Urinary bladder (tissue), 4 donors: ENCODE measurements at places on chromosomes 13 and 19. TPM values are rescaled to one million over a fixed set of nuclear protein-coding genes. Genes with fewer than 3 reads are reported as not detected.

Gene KANK3
- total RNA-seq: 8.1 TPM

Gene VSTM2B
- not detected for total RNA-seq

Gene GALP
- total RNA-seq: not detected

Gene CGB8
- total RNA-seq: not detected

Gene LIM2
- not detected for total RNA-seq

Gene CYP4F2
- total RNA-seq: not detected

Gene KLK2
- total RNA-seq: not detected

Gene CDADC1
- total RNA-seq: 6.6 TPM

Gene FAAP24
- total RNA-seq: 2.4 TPM

Gene ZNF529
- 36.2 TPM for total RNA-seq

Gene ANGPTL8
- total RNA-seq: not detected

Gene ACP5
- 1.1 TPM for total RNA-seq

Gene ONECUT3
- not detected for total RNA-seq

Gene FAM83E
- 0.58 TPM for total RNA-seq
